ENCODE measurements at places on chromosomes 2 and 18.

- DNase-seq, result no peak
Observed at GRCh38 chr2:209563453-209563852, 139.6 kb downstream of the MAP2 start.

DNA sequence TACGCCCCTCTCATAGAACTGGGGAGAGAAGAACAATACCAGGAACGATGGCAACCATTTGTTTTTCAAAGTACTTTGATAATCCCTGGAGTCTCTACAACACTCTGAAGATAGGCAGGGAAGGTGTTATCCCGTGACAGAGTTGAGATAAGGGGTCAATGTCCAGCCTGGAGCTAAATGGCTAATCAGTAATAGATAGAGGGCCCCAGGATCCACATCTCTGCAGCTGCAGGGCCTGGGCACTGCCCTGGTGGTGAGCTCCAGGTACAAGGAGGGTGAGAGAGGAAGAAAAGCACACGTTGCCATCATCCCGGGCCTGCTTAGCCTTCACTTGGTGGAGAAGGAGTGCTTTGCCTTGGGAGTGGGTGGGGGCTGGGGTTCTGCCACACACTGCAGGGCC, 260.6 kb downstream of the PRKCE start:
- DNase-seq, result no peak

DNA sequence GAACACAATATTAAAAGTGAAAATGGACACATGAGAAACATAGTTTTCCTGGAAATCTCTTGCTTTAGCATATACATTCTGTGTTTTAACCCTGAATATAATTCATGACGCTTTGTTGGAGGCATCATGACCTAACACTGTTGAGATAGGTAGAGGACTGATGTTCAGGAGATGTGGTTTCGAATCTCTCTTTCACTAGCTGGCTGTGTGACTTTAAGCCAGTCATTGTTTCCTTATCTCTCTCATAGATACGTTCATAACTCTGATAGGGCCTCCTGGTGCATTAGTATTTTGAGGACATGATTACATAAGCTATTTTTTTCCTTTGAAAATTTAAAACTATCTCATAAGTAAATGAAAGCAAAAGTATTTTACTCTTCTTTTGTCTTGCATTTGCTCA, 179.0 kb upstream of the DTNA start:
- DNase-seq, result no peak

GRCh38 chr2:236824836-236825235, 255.2 kb downstream of the ACKR3 start:
- DNase-seq, result no peak

DNA sequence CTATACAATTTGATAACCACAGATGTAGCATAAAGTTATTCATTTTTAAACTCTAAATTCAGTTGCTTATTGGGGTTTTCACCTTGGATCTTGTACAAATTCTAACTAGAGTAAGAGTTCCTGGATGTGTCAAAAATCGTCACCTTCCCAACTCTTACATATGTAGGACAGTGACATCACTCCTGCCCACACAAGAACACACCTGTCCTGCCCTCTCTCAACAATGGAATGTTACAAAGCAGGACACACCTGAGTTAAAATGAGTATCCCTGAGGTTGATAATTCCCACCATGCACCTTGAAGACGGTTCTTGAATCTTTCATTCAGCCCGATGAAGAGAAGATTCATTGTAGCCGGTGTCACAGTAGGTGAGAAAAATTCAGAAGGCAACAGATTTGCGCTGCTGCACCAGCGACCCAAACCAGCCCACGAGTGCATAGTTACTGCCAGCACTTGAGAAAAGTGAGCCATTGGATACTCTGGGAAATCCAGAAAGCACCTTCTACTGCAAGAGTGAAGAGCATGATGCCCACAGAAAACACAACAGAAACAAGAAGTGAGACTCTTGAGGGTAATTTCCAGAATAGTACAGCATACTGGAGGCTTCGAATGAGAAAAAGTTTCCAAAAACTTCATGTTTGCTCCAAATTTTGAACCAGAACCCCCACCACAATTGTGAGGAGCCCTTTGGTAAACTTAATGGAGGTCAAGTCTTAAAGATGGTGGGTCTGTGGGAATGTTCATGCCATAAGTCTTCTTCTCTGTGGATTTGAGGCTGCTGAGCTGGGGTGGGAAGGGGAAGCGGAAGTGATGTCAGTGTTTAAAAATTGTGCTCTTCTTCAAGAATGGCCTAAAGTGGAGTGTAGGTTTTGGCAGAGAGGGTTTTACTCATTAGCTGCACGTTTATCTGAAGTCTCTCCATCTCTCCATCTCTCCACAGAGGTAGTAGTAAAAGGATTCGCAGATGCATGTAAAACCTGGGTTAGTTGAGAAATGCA, 34.7 kb upstream of the ADAM23 start:
- no peak for DNase-seq

DNA sequence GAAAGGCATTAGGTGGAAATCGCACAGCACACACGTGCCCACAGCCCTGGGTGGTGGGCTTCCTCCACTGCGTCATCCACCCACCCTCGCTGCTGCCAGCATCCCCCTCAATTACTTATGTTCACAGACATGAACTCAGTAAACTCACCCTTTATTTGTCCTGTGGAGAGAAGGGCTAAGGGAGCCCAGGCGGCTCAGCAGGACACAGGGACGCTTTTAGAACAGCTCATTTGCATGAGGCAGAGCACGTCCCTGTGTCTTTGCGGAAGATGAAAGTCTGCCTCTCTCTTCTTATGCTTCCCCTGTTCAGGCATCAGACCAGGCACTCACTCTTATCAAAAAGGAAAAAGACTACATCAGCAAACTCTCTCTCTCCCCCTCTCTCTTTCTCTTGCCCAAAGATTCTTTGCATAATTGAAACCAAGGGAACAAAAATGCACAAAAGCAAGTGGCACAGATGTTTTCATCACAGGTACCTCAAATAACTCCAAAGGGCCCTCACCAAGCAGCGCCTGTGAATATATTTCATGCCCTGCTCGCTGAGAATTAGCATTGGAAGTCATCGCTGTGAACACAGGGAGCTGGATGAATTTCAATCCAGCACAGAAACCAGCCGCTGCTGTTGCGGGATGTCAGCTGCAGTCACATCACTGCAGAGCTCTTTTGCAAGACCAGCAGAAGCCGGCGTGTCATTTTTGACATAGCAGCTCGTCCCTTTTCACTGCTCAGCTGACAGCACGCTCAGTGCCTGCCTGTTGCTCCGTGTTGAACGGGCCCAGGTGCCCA, 376.3 kb upstream of the MYT1L start:
- no peak for DNase-seq

- DNase-seq, result no peak
Observed at GRCh38 chr2:37436323-37436722, 91.9 kb downstream of the QPCT start.

DNA sequence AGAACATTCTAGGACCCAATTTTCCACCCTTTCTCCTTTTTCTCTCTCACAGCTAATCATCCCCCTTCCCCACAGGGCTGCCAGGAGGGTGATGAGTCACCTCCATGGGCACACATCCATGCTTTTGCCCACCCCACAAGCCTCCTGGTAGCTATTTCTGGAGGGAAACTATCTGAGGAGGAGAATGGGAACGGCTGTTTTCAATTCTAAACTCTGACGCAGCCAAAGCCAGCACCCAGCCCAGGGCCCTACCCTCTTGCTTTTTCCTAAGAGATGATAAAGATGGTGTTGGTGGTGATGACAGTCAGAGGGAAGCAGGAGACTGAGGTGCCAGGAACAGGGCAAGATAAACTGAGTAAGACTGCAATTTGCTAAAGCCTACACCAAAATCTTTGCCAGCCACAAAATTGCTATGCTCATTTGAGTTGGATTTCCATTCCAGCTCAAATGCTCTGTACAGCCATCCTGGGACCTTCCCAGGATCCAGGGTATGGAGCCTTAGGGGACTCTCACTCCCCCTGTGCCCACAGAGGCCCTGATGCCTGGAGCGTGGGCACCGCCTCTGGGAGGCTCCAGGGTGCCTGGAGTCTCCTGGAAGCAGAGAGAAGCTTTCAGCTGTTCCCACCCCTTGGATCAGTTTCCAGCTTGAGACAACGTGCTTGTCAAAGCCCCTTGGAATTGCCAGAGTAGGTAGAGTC, 62.0 kb upstream of the FZD7 start:
- DNase-seq, result no peak

DNA sequence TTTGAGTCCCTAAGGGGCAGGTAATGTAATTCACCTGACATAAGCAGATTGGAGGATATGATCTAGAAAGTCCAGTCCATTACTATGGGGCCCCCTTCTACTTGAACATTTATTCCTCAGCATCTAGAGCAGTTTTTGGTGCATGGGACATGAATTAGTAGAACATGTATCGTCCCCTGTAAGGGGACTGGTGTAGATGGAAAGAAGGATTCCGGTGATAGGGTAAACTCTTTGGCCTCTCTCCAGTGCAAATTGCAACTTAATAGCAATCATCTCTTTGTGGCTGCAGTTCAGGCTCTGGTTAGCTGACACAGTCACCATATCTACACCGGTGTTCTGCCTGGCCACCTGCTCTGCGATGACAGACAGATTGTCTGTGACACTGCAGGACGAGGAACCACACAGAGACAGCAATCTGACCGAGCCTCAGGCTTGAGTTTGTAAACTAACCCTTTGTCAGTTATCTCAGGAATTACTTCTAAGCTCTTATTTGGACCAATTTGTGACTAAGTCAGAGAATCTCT, 6.4 kb upstream of the SLC8A1 start:
- no peak for DNase-seq

DNA sequence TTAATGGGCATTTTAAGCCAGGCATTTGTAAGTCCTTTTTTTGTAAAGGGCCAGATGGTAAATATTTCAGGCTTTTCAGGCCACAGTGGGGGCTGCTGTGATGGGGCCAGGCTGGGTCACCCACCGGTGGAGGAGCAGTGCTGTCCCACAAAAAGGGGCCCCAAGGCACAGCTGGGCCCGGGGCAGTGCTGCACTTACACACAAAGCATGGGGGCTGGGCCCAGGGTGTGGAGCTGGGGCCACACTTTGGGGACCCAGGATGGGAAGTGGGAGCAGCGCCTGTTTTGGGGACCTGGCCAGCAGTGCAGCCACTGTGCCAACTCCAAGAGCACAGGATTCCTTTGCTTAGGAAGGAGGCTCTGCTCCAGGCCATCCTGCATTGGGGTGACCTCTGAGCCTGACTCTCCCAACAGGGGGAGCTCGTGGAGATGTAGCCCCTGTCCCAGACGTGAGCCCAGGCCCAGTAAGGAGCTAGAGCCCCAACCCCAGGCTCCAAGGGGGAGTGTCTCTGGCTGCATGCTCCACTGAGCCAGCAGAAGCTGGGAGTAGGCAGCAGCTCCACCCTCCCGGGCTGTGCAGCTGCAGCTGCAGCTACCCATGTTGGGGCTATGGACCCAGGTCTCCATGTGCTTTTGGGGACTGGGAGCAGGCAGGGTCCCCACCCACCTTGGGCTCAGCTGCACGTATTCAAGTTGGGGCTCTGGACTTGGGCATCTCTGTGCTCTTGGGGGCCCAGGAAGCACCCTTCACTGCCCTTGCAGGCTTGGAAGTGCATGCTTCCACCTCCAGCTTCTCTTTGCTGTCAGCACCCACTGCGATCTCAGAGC, 1036.5 kb upstream of the CNTNAP5 start:
- DNase-seq, result no peak

GRCh38 chr18:7766817-7767216, 199.7 kb downstream of the PTPRM start:
- DNase-seq, result no peak

DNA sequence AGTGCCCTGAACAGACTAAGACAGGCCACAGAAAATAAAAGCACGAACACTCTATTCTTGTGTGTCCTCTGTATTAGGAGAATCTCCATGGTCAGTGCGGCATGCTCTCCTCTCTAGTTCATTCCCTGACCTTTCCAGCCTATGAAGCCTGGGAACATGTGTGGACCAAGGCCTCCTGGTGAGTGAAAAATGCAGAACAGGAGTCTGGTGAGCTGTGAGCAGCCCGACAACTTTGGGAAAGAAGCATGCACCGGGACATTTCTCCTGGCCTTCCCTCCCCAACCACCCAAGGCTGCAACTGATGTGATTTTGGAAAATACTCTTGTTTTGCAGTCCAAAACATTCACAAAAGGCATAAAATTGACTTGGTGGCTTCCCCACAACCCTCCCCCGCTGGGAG, 878.3 kb upstream of the ID2 start:
- DNase-seq, result no peak

GRCh38 chr2:110904779-110905148, 172.4 kb downstream of the ACOXL start:
- no peak for DNase-seq

DNA sequence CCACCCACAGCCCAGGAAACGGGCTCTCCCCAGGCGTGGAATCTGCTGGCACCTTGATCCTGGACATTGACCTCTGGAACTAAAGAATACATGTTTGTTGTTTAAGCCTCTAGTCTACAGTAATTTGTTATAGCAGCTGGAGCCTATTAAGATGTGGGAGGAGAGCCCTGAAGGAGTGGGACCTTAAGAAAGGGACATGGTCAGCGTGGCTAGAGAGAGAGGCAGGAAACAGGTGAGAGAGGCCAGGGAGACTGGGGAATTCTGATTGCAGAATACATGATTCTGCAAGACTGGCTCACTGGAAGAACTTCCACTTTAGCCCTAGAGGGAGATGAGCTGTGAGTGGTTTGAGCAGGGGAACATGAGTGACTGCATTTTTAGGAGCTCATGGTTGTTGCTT, 83.2 kb downstream of the CD8B2 start:
- no peak for DNase-seq

DNA sequence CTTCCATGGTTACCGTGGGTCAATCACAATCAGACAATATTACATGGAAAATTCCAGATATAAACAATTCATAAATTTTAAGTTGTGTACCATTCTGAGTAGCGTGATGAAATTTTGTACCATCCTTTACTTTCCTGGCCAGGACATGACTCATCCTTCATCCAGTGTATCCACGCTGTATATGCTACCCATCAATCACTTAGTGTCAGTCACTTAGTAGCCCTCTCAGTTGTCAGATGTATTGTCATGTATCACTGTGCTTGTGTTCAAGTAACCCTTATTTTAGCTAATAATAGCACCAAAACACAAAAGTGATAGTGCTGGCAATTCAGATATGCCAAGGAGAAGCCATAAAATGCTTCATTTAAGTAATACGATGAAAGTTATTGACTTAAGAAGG, 282.6 kb downstream of the CPS1 start:
- no peak for DNase-seq

- DNase-seq, result no peak
Observed at GRCh38 chr2:55954306-55955035, 30.9 kb upstream of the EFEMP1 start.
